ENCODE measurements at places on chromosomes 11 and 22.

- DNase-seq = no peak
Measured at GRCh38 chr11:100810146-100810545, 123.1 kb downstream of the ARHGAP42 start.

- no peak for DNase-seq
Measured at GRCh38 chr11:66932543-66932942, 25.6 kb downstream of the PC start.

DNA sequence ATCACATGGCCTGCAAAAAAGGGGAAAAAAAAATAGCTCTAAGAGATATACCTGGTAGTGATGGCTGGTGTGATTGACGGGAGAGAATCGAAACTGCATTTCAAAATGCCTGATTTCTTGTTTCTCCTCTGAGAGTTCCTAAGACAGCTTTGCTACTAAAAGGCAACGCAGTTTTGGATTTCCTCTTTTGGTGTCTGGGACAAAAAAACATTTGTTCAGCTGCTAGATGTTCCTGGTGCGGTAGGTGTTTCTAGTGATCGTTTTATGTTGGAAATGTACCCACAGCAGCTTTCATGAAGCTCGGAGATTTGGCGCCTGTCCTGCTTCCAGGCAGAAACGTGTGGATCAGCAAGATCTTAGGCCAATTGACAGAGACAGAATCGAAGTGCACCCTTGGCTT, 18.1 kb downstream of the P2RX3 start:
- no peak for DNase-seq

- peak; percentile 32 for DNase-seq
Measured at GRCh38 chr11:45968901-45969300, 46.4 kb downstream of the LARGE2 start.

DNA sequence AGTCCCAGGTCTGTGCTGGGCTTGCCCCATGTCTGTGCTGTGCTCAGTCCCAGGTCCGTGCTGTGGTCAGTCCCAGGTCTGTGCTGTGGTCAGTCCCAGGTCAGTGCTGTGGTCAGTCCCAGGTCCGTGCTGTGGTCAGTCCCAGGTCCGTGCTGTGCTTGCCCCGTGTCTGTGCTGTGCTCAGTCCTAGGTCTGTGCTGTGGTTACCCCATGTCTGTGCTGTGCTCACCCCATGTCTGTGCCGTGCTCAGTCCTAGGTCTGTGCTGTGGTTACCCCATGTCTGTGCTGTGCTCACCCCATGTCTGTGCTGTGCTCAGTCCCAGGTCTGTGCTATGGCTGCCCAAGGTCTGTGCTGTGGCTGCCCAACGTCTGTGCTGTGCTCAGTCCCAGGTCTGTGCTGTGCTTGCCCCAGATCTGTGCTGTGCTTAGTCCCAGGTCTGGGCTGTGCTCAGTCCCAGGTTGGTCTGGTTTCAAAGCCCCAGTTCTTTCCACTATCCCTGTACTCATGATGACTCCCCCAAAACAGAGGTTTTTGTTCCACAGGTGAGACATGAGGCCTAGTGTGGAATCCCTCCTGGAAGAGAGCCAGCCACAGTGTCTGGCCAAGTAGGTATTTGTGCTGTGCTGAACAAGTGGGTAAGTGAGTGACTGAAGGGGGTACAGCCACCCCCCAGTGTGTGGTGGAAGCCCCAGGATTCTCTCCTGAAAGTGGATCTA, 34.8 kb downstream of the IRAG1 start:
- DNase-seq = no peak

DNA sequence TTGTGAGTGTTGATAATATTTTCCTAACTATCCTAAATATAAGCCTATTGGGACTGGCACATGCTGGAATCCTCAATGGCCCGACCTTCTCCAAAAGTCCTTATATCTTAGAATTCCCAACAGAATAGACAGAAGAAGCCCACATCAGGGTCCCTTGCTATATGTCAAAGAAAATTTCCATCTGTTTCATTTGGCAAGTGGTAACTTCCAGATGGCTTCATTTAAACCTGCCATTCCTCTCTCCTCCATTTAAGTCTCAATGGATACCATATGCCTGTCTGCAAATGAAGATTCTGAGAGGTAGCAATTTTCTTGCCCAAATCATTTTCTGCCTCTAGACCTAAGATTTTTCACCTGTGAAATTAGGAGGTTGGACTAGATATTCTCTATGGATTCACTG, 73.1 kb upstream of the KCNA4 start:
- no peak for DNase-seq
